Activated CD4-positive, alpha-beta T cell treated with anti-CD3 and anti-CD28 coated beads, Interleukin-2, amount 50 U/mL, for 16 hours (primary cell): ENCODE measurements at places on chromosomes 2 and 18.

- no peak for DNase-seq
Observed at GRCh38 chr2:99845296-99845695, 297.1 kb downstream of the AFF3 start.

- DNase-seq: no peak
Observed at GRCh38 chr2:39508198-39508597, 71.1 kb upstream of the MAP4K3 start.

- no peak for DNase-seq
Observed at GRCh38 chr2:167136879-167137596, 248.8 kb downstream of the XIRP2 start.

- no peak for DNase-seq
Observed at GRCh38 chr18:34097312-34097711, 127.4 kb downstream of the NOL4 start.

DNA sequence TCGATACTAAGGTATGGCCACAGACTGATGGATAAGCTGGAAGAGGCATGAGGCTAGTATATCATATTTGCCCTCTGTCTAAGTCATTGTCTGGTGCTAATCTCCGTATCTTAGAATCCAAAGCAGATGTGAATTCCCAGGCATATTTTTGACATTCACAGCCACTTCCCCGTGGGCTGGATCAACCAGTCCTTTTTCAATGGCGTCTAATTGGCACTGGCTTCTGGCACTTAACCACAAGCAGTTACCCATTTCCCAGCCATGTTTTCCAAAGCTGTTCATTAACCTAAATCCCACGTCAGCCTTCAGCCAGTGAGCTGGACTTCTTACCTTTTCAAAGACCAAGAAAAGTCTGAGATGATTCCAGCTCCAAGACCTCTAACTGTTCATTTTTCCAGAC lies 20.7 kb upstream of the ZNF407 start:
- DNase-seq: no peak

GRCh38 chr2:2146969-2147900 lies 183.8 kb downstream of the MYT1L start:
- DNase-seq: no peak

DNA sequence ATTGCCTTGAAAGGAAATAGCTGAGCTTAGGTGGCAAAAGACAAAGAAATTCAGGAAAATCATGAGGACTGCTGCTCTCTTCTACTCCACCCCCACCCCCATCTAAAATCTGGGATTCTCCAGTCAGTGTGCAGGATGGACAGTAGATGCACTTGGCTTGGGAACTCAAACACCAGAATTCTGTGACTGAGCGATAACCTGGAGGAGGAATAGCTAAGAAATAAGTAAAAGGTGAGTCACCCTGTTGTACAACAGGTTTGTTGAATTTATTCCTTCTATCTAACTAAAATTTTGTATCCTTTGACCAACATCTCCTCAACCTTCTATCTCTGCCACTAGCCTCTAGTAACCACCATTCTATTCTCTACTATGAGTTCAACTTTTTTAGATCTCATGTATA lies 1029.9 kb upstream of the ACVR2A start:
- no peak for DNase-seq

DNA sequence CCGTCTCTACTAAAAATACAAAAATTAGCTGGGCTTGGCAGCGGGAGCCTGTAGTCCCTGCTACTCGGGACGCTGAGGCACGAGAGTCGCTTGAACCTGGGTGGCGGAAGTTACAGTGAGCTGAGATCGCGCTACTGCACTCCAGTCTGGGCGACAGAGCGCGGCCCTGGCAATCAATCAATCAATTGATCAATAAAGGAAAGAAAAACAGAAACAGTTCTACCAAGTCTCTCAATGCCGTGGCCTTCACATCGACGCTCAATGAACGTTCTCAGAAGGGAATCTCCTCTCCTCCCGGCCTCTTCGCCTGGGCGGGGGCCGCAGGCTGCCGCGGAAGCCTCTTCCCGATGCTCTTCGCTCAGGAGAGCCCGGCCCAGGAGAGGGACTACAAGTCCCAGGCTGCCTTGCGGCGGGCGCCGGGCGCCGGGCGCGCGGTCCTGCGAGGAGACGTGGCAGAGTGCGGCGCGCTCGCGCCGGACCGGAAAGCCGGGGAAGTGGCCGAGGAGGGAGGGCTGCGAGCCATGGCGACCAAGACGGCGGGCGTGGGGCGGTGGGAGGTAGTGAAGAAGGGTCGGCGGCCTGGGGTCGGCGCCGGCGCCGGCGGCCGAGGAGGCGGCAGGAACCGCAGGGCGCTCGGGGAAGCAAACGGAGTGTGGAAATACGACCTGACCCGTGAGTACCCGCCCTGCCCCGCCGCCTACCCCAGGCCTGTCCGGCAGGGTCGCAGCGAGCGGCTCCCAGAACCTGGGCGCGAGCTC lies at the start of gene TMEM214:
TSS of gene TMEM214 (plus strand) at position 471 of the 758 bp plus-strand sequence. CDS start at position 522, 51 bp downstream.
- peak; percentile 92 for DNase-seq

DNA sequence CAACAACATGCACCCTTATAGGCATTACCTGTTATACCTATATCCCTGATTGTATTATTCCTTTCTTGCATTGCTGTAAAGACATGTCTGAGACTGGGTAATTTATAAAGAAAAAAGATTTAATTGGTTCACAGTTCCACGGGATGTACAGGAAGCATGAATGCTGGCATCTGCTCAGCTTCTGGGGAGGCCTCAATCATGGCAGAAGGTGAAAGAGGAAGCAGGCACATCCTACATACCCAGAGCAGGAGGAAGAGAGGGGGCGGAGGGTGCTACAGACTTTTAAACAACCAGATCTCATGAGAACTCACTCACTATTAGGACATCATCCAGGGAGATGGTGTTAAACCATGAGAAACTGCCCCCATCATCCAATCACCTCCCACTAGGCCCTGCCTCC lies 191.7 kb upstream of the SPHKAP start:
- DNase-seq: no peak

DNA sequence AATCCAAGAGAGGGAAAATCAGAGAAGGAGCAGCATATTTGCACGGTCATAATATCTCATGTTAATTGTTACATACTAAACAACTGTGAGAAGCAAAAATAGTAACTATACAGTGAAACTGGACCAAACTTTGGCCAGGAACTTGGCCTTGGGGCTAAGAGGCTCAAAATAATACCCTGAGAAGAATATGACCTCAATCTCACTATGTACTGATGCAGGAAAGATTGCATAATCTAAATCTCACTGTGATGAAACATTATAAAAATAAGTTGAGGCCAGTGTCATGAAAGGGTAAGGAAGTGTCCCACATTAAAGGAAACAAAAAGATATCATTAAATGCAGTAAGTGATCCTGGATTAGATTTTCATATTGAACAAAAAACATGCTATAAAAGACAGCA lies 36.5 kb downstream of the ZRANB3 start:
- DNase-seq: no peak

GRCh38 chr18:49669403-49669802 lies 107.5 kb downstream of the LIPG start:
- DNase-seq: no peak

DNA sequence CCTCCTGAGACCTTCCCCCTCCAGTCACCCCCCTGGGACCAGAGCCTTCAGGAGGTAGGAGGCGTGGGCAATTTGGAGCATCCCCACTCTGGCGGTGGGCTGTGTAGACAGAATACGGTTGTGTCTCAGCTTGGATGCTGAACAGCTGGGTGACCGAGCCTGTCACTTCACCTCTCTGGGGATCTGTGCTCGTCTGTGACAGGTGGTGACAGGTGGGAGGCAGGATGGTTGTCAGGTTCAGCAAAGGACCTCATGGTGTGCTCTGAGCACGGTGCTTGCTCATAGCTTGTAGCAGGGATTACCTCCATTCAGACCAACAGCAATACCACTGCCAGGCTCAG lies 186.5 kb upstream of the HS6ST1 start:
- no peak for DNase-seq
